Common myeloid progenitor, CD34-positive (primary cell): ENCODE measurements at places on chromosomes 11 and 22.

- peak; percentile 38 for DNase-seq
Observed at GRCh38 chr11:57515332-57516060, at the start of gene SLC43A1. TSS of gene SLC43A1 (minus strand) at chr11:57515702. CDS start at chr11:57514111, 1,591 bp downstream.

DNA sequence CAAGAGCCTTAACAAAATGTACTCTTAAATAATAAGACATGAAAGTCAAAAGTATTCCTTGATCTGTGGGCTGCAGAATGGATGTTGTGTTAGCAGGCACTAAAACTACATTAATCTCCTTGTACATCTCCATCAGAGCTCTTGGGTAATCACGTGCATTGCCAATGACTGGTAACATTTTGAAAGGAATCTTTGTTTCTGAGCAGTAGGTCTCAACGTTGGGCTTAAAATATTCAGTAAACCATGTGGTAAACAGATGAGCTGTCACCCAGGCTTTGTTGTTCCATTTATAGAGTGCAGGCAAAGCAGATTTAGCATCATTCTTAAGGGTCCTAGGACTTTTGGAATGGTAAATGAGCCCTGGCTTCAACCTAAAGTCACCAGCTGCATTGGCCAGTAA is 152.9 kb downstream of the PKNOX2 start:
- DNase-seq = no peak

- no peak for DNase-seq
Observed at GRCh38 chr11:79742176-79742575, 301.3 kb upstream of the TENM4 start.

DNA sequence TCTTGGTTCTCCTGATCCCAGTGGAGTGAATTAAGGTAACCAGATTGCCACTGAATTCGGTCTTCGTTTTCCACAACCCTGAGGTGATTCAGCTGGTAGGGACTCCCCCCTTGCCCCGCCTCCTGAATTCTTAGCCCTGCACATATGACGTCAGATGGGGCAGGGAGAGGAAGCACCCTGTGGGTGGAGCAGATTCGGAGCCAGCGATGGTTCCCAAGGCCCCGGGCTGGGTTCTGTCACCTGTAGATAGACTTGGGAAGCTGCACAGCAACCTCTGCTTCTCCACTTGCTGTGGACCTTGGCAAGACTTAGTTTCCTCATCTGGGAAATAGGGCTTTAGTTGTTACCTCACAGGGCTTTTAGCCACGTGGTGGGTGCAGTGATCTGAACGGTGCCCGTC is 67.8 kb downstream of the CTTN start:
- DNase-seq = no peak

GRCh38 chr11:64759722-64760719 is at the start of gene PYGM:
TSS of gene PYGM (minus strand) at chr11:64759974. CDS start at chr11:64759898, 76 bp downstream.
- DNase-seq = no peak

GRCh38 chr22:23603266-23603665 is 23.2 kb upstream of the IGLL1 start:
- no peak for DNase-seq

DNA sequence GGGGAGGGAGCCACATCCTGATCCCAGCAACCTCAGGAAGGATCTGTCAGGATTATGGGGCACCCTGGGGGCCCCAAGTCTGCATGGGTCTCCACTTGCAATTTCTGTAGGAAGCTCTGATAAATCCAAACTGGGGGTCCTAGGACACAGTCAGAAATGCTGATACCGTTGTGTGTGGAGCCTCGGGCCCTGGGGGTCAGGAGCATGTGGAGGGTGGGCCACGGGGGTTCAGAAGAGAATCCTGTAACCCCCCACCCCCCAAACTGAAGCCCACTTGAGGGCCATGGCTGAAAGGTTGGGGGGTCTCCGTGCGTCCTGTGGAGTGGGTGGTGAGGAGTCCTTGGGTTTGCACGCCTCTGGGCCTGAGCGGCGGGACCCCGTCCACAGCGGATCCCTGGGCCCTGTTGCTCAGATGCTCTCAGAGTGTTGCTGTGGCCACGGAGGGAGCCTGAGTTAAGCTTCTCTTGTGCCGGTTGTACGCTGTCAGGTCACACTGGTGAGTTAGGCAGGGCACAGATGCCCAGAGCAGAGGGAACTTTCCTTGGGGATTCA is 72.2 kb downstream of the LRP5 start:
- no peak for DNase-seq

- DNase-seq = no peak
Observed at GRCh38 chr11:64035576-64035975, at the start of gene FLRT1. TSS of gene FLRT1 (plus strand) at chr11:64035931. CDS start at chr11:64116268, 80,337 bp downstream.

DNA sequence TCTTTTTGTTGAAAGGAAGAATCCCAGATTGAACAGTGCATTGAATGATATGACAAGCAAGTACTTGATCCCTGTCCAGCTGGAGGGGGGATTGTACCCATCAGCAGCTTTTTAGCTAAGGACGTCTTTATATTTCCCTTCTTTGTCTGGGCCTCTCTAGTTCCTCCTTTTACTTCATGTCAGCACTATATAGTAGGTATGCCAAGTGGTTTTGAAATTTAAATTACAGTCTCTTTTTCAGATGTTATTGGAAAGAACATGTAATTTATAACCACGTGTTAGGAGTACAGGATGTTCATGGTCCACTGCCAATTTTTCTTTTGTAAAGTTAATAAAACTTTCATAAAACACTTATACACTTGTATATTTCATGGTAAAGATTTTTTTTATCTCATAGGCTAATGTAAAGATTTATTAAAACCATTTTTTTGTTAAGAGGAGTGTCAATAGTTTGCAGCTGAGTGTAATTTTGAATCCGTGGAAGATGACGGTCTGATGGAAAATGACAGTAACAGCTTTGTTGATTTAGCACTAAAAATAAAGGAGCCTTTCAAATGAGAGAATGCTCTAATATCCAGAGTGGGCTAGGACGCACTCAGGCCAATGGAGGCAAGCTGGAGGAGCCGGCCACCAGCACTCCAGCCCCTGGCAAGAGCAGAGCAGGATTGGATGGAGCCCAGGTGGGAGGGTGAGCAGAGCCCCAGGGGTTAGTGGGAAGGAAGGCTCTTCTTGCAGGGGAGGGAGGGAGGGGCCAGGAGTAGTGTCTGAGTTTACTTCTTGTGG is 488.3 kb downstream of the INSC start:
- DNase-seq = no peak

GRCh38 chr22:49447837-49448236 is 379.8 kb downstream of the BRD1 start:
- DNase-seq = no peak

- no peak for DNase-seq
Observed at GRCh38 chr11:120139316-120140069, 1.6 kb upstream of the TRIM29 start.

GRCh38 chr11:9716275-9717039 is 52.6 kb downstream of the SWAP70 start:
- DNase-seq = peak; percentile 99

GRCh38 chr11:1532014-1532586 is 40.0 kb downstream of the DUSP8 start:
- no peak for DNase-seq

DNA sequence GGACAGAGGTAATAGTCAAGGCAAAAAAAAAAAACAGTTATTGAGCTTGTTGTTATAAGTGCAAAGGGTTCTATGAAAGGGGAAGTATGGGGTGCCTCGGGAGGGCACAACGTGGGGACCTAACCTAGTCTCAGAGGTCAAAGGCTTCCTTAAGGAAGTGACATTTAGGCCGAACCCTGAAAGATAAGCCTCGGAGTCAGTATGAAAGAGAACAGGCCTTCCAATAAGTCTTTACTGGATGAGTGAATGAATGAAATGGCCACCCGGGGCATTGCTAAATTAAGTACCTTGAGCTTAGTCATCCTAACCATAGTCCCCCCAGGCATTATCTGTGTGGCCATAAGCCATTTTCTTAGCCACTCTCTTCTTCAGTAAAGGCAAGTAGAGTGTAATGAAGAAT is 19.7 kb downstream of the FLI1 start:
- peak; percentile 58 for DNase-seq
